ENCODE measurements at places on chromosomes 13 and 19. TPM values are rescaled to one million over a fixed set of nuclear protein-coding genes. Genes with fewer than 3 reads are reported as not detected.

DNA sequence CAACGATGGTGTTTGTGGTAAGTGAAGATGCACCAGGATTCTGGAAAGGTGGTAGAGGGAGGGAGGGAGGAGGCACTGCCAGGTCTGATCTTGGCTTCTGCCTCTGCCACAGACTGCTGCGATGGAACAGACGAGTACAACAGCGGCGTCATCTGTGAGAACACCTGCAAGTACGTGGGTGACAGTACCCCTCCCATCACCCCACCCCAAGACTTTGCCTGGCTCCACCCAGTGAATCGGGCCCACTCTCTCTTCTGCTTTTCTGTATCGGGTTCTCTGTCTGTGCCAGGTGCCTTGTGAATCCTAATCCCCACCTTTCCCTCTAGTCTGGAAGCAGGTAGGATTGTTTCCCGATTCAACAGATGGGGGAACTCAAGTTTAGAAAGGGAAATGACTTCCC is 2.5 kb downstream of the PRKCSH start:
- no peak for DNase-seq

GRCh38 chr13:106573868-106574267 is 5.9 kb upstream of the ARGLU1 start:
- no peak for DNase-seq

- DNase-seq: no peak
Observed at GRCh38 chr19:33094436-33095067, 13.6 kb downstream of the GPATCH1 start.

GRCh38 chr19:30228113-30228834 is 143.9 kb upstream of the ZNF536 start:
- peak; percentile 27 for DNase-seq

The ZNF497 gene
- total RNA-seq: 3.4 TPM

- DNase-seq: no peak
Observed at GRCh38 chr13:74442751-74443150, 308.5 kb upstream of the KLF12 start.

DNA sequence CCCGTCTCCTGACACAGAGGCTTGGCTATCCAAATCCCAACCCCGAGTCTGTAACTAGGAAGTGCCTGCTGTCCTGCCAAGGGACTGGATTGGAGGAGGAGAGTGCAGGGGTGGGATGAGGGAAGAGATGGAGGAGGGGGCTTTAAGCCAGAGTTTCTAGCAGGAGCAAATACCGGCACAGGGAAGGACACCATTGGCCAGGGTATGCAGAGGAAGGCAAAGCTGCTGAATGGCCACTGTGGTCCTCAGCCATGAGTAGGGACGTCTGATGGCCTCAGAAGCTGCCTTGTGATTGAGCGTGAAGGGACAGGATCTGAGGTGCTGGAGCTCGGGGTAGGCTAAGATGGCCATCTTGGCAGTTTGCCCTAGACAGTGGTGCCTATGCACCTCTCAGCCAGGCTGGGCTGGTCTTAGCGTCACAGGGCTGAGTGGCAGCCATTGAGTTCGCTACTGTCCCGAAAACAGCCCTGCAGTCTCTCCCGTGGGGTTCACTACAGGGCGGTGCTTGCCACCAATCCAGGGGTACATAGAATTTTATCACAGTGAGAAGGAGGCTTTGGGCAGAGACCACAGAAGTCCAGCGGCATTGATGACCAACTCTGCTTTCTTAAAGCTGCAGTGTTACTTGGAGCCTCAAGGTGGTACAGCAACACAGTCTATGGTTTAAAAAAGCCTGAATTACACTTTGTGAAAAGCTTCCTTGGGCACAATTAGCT is 61.8 kb downstream of the AKAP11 start:
- DNase-seq: peak; percentile 38

- peak; percentile 36 for DNase-seq
Observed at GRCh38 chr19:54158812-54159351, 639 bp downstream of the LENG1 start.

- no peak for DNase-seq
Observed at GRCh38 chr13:109665781-109666249, 120.6 kb downstream of the IRS2 start.

- no peak for DNase-seq
Observed at GRCh38 chr19:3867971-3868769, 668 bp downstream of the ZFR2 start.

The PRX gene
- total RNA-seq: 2.5 TPM

DNA sequence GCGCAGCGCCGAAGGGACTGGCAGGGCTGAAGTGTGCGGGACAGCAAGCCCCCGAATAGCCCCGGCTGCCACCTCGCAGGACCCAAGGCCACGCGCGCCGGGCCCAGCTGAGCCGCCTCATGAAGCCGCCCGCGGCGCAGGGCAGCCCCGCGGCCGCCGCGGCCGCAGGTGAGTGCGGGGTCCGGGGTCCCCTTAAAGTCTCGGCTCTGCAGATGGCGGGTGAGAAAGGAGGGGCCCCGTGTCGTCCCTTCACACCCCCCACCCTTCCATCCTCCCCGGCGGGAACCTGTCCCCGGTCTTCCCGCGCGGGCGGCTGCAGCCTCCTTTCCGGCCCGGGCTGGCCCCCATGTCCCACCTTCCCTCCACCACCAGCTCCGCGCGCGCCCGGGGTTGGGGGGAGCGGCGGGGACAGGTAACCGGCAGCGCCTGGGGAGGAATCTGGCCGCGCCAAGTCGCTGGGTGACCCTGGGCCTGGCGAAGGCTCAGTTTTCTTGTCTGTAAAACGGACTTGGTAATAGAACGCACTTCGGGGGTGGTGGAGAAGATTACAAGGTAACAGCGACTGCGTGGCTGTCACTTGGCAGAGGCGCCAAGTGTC is 338 bp downstream of the RGCC start:
- no peak for DNase-seq

- DNase-seq: no peak
Observed at GRCh38 chr19:15782211-15782610, 5.2 kb upstream of the OR10H5 start.

The ADM5 gene
- 4.3 TPM for total RNA-seq

The OR7C1 gene
- not detected for total RNA-seq

GRCh38 chr13:39317291-39317690 is 279.0 kb downstream of the NHLRC3 start:
- DNase-seq: no peak

DNA sequence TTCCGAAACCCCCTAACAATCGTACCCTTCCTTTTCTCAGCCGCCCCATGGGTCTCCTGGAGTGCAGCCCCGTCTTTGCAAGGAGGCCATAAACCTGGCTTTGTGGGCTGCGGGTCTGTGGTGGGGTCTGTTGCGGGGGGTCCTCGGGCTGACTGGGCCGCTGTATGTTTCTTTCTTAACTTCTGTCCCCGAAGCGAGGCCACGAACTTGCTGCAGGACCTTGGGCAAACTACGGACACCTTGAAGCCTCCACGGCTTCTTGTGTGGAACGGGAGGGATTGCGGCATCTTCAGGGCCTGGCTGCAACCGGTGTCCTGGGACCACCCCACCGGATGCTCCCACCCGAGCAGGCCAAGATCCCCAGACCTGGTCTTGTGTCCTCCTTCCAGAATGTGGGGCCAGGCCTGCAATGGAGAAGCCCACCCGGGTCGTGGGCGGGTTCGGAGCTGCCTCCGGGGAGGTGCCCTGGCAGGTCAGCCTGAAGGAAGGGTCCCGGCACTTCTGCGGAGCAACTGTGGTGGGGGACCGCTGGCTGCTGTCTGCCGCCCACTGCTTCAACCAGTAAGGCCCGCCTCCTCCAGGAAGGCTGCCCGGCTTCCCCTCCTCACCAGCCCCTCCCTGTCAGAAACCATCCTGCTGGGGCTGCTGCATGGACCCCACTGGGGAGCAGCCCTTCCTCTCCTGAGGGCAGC is 12.0 kb downstream of the TIMM13 start:
- no peak for DNase-seq

DNA sequence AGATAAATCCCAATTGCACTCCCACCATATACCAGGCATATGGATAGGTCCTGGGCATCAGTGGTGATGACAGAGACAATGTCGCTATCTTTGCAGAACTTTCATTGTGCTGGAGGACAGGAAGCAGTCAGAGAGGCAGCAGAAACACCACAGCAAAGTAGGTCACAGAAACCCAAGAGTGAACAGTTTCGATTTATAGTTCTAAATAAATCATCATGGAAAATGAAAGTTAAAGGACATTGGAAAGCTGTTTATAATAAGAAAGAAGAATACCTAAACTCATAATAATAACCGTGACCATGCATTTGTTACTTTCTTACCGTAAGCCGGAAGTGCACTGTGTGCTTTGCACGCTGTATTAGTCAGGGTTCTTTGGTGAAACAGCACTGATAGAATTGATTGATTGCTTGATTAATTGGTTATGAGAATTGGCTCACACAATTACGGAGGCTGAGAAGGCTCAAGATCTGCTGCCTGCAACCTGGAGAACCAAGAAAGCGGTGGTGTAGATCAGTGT is 38.9 kb downstream of the ALOX5AP start:
- DNase-seq: no peak

GRCh38 chr13:94318418-94318817 is 161.1 kb downstream of the DCT start:
- no peak for DNase-seq

GRCh38 chr19:34172661-34173192 is 423 bp downstream of the LSM14A start:
- peak; percentile 53 for DNase-seq

The P2RY11 gene
- 32.2 TPM for total RNA-seq

DNA sequence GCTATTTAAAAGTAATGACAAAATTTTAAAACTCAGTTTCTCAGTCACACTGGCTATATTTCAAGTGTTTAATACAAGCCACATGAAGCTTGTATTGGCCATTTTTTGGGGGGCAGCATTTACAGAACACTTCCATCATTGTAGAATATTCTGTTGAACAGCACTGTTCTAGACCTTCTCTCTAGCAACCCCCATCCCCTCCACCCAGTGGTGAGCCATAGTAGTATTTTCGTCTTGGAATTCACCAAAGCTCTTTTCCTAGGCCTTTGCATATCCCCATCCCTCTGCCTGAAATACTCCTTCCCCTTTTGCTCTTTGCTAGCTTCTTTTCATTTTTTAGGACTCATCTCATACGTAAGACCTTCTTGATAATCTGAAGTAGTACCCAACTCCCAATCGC is 99.5 kb downstream of the ZC3H13 start:
- no peak for DNase-seq

DNA sequence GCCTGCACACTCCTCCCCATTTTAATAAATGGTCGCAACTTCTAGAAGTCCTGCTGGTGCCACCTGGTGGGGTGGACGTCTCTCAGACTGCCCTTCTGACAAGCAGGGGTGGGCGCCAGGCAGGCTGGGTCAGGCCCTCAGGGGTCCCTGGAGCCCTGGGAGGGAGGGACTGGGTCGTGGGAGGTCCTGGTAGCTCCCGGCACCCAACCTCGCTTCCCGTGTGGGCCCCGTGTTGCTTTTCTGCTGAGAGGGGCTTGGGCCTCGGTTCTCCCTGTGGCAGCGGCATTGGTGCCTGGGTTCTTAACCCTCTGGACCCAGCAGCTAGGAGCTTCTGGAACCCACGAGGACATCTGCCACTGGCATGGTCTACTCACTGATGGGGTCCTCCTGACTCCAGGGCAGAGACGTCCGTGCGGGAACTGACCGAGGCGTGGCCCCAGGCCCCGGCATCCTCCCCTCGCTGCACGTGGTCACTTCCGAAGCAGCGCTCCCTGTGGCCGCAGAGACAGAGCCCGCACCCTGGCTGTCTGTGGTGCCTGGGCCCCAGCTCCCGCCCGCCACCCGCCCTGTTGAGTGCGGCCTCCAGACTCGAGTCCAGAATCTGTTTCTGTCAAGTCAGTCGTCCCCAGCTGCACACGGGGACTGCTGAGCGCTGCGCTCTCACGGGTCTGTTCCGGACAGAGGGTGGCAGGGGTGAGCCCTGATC is 6.0 kb upstream of the TMPRSS9 start:
- no peak for DNase-seq

The ANKRD27 gene
- 27.8 TPM for total RNA-seq

GRCh38 chr13:90884066-90884465 is 463.4 kb upstream of the MIR17HG start:
- no peak for DNase-seq

The KLK10 gene
- not detected for total RNA-seq

The EPS8L1 gene
- total RNA-seq: 10.2 TPM

The THOP1 gene
- 186 TPM for total RNA-seq

The RANBP3 gene
- total RNA-seq: 126 TPM

DNA sequence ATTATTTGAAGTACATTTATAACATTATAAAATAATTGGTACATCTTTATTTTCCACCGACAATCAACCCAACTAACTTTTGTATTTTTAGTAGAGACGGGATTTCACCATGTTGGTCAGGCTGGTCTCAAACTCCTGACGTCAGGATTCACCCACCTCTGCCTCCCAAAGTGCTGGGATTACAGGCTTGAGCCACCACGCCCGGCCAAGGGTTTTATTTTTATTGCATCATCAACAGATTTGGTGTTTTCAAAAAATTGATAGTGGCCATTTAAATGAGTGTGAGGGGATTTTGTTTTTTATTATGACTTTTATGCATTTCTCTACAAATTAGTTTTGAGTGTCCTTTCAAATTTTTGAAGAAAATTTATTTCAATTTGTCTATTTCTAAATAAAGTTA is 10.6 kb downstream of the ZNF726 start:
- DNase-seq: no peak

DNA sequence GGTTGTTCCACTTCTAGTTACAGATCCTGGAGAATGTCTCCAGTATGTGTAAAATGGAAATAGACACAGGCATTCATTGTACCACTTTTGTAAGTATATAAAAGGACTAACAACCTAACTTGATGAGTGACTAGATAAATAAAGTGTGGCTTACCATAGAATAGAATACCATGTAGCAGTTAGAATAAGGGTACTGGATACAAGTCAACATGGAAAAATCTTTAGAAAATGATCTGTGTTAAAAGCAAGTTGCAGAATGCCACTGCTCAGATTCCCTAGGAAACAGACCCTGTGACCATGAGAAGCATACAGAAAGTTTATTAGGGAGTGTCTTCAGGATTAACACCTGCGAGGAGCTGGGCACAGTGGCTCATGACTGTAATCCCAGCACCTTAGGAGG is 25.9 kb upstream of the RNASEH2B start:
- DNase-seq: no peak

GRCh38 chr13:51913421-51914136 is 51.8 kb downstream of the CCDC70 start:
- no peak for DNase-seq

GRCh38 chr19:56508290-56508778 is 679 bp downstream of the ZNF471 start:
- DNase-seq: no peak

DNA sequence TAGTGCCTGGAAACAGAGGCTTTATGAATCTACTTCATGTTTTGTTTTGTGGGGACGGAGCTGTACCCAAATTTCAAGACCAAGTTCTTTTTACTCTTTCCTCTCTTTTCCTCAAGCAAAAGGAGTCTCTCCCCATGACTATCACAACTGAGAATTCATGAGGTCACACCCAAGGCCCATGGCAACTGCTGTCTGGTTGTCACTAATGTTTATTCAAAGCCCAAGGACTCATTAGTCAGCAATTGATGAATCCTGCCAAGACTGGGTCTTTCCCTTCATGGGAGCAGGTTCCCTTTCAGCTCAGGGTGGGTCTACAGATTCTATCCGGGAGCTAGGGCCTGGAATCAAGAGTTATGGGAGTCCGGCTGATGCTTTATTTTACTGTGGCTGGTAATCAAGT is 441.5 kb upstream of the PCDH20 start:
- no peak for DNase-seq

GRCh38 chr13:91375116-91375729 is 23.2 kb upstream of the GPC5 start:
- peak; percentile 45 for DNase-seq

Data from A673 (cell line).